Smooth muscle cell of the brain vasculature (primary cell): ENCODE measurements at places on chromosomes 7 and 10.

GRCh38 chr7:19407270-19407669 lies 262.0 kb upstream of the FERD3L start:
- no peak for DNase-seq

GRCh38 chr10:58404001-58404400 lies 18.8 kb downstream of the TFAM start:
- DNase-seq = no peak

- no peak for DNase-seq
These were observed 32.8 kb upstream of the MYO3A start for GRCh38 chr10:25901199-25901598.

- DNase-seq = no peak
These were observed 258.4 kb upstream of the SP8 start for GRCh38 chr7:21044913-21045568.

DNA sequence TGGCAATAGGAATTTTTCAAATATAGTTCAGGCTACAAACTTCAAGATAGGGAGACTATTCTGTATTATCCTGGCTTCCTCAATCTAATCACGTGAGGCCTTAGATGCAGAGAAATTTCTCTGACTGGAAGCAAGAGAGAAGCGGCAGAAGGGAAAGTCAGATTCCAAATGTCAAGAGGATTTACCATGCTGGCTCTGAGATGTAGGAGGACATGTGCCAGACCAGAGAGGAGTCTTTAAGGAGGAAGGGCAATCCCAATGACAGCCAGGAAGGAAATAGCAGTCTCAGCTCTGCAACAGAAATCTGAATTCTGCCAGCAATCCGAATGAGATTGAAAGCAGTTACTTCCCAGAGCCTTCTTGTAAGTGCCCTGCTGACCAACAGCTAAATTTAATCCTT lies 57.4 kb downstream of the NUTM2E start:
- no peak for DNase-seq

- DNase-seq = no peak
These were observed 8.4 kb downstream of the BAMBI start for GRCh38 chr10:28685717-28686116.

DNA sequence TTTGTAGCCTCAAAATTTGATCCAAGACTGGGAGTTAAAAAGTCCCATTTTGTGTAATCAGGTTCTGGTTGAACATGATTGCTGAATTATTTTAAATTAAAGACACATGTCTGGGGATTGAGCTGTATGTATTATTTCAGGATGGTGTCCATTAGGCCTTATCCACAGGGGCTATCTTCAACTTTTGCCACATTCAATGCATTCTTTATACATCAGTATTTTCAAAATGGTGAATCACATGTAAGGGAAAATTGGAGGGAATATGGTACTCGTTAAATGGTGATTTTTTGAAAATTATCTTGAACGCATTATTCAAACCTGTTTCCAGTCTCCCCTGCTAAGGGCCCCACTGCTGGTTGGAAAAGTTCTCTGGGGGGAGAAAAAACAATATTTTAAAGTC lies 367.7 kb upstream of the NPVF start:
- DNase-seq = no peak

DNA sequence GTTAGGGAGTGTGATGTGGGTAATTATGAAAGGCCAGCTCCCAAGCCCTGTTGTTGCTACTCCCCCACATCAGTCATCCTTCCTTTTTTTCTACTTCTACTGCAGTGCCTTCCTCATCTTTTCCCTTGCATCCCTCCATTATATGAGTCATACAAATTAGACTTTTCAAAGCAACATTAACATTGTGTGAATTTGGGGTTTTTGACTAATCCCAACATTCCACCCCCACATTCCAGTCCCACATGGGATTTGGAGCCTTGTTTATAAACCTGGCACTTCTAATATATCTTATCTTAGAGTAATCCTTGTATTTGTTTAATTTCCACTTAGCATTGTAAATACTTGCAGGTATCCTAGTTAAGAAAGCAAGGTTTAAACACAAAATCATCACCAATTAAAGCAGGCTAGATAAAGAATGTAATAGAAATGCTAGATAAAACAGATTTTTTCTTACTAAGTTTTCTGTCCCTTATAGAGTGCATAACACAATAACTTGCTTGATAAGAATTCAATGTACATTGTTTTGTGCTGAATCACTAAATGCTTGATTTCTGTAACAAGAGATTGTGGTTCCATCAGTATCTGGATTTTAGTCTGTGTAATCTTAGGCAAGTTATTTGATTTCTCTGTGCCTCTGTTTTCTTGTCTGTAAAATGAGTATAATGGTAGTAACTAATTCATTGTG lies 165.8 kb downstream of the CFTR start:
- DNase-seq = no peak

- DNase-seq = no peak
These were observed 11.6 kb upstream of the DNMBP start for GRCh38 chr10:100021322-100021721.

DNA sequence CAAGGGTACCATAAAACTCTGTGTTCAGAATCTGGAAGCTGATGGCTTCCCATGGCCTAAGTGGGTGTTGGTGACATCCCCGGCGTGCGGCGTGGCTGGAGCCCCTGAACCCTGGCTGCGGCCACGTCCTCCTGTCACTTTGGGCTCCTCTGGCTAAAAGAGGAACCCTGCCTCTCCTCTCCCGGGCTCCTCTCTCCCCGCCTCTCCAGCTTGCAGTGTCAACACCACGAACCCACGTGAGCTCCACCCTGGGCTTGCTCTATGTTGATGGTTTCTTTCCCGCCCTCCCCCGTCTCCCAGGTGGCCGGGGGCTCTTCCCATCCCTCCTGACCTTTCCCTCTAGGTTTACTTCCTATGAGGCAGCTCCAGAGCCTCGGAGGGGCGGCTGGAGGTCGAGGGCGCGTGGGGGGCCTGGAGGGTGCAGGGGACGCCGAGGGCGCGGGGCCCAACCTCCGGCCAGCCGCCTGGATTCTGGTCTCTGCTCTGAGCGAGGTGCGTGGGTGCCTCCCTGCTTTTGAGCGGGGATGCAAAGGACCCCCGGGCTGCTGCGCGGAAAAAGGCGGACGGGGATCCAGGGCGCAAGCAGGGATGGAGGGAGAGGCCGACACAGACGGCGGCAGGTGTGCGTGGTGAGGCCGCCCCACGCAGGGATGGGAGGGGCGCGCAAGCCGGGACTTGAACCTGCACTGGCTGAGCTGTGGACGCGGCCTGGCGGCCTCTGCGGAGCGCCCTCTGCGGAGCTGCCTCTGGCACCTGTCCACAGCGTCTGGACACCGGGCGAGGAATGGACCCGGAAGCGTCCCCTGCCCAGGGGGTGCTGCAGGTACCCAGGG lies 115.5 kb upstream of the DIP2C start:
- no peak for DNase-seq

DNA sequence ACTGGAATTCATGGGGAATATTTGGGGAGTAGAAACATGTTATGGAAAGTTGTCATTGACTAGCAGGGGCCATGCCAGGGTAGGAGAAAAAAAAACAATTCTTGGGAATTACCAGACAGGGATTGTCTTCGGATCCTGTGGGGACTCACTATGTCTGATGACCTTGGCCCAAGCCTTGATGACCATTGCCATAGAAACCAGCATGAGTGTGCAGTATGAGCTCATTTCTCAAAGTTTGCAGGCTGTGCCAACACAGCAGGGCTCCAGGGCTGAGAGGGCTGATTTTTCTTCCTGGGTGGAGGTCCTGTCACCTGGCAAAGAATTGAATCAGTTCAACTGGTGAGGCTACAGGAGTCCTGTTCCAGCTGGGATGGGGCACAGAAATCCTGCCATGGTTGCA lies 198.3 kb downstream of the ADRA2A start:
- no peak for DNase-seq

DNA sequence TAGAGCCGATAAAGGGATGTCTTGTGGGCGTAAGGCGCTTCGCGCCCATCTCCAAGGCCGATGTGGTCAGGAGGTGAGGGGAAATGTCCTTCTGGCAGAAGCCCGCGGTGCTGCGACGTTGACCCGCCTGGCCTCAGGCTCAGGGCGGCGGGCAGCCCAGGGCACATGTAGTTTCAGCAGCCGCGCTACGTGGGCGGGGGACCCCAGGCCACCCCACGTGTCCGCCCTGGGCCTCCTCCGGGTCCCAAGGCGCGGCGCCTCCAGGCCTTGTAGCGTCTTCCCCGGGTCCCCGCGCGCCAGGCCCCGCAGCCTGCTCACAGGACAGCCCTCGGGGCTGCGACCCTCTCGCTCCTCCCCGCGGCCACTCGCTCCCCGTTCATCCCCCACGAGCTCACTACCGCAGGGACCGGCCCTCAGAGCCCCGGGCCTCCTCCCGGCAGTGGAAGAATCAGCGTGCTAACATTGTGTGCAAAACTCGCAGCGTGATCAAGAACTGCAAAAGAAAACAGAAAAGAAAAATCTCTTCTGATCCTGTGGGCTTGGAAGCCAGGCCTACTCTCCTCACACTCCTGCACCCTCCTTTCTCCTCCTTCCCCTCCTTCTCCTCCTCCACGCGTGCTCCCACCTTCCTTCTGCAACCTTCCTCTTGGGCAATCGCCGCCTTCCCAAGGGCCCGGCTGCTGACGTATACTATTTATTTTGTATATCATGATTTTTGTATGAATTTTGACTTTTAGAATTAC lies 4.4 kb upstream of the TBX20 start:
- no peak for DNase-seq

DNA sequence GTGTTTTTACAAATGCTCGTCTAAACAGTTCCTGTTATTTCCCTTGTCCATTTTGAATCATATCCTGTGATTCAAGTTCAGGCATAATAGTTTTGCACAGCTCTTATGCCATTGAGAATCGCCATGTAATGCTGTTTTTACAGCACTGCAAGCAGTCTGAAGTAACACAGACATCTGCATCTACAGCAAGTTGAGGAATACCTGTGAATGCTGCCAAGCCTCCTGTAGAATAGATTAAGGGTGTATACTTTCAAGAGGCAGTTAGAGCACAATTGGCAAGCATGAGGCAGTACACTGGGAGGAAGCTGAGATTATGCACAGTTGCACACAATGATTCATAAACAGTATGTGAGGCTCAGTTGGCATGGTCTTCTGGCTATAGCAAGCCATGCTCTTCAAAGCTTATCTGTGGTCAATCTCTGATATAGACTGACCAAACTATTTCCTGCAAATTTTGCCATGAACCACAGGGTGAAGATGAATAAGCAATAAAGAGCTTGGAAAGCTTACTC lies 121.9 kb upstream of the AKR1E2 start:
- DNase-seq = no peak

DNA sequence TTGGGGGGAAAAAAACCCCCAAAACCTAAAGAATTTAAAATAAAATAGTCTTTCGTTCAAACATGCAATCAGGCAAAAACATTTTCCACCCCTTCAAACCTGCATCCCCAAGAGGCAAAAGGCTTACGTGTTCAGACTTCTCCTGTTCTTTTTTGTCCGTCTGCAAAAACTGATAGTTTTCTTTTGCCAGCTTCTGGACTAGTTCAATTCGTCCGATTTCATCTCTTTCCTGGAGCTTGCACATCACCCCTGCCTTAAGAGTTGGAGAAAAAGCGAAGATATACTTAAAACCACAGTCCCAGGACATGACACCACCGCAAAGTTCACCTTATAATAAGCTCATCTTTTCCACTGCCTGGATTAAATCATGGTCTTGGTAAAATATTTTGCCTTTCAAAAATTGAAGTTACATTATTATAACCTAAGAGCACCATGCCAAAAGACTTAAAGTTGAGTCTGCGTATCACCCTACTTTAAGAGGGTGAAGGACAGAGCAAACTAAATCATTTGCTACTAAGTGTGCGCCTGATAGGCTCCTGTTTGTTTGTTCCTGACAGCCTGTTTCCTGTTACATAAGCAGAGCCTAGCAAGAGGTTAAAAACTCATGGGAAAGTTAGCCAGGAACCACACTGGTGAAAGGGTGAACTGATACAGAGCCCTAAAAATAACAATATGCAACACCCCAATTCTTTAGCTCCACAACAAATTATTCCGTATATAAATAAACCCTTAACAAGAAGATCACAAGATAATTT lies 137.0 kb downstream of the RAPGEF5 start:
- no peak for DNase-seq

- DNase-seq = no peak
These were observed 105.0 kb upstream of the KLF6 start for GRCh38 chr10:3889961-3890522.

- DNase-seq = no peak
These were observed 28.2 kb upstream of the GOLGA7B start for GRCh38 chr10:97821308-97822038.

- DNase-seq = no peak
These were observed 235.9 kb downstream of the COBL start for GRCh38 chr7:51080622-51081269.

DNA sequence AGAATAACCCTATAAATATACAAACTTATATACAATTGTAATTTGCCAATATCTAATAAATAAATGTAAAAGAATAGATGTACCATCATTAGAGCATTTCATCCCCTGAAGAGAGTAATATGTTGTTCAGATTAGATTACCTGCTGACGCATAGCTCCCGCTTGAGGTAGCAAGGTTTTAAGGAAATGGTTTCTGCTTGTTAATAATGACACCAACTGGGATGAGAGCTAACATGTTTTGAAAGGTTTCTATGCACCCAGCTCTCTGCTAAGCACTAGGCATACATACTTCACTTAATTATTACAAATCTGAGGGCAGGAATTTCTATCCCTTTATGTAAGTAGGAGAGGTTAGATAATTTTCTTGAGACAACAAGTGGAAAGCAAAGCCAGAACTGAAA lies 1003.3 kb upstream of the SORCS1 start:
- DNase-seq = no peak

GRCh38 chr10:48221814-48222213 lies 52.7 kb downstream of the FRMPD2 start:
- no peak for DNase-seq

DNA sequence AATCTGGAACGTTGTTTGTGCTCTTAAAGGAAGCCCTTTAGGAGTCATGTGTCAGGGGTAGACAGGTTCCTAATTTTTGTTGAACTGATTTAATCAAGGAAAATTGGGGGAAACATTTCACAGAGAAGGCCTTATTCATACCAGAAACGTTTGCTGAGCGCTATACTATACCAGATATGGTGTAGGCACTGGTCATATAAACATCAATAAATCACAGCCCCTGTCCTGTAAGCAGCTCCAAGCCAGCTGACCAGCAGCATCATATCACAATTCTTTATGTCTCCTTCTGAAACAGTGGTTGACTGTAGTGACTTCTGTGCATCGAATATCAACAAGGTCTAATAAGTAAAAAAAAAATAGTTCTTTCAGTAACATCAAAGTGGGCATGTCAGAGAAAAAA lies 1.1 kb downstream of the TMEM178B start:
- no peak for DNase-seq

GRCh38 chr7:128891942-128892269 lies 18.6 kb downstream of the KCP start:
- DNase-seq = no peak
